GM23248 (cell line): ENCODE measurements at places on chromosomes 6 and 20.
A peak's percentile ranks its signal among the peaks of the same experiment; 100 is the strongest.

- no peak for DNase-seq
These were observed 33.0 kb downstream of the MRAP2 start for GRCh38 chr6:84066536-84066935.

DNA sequence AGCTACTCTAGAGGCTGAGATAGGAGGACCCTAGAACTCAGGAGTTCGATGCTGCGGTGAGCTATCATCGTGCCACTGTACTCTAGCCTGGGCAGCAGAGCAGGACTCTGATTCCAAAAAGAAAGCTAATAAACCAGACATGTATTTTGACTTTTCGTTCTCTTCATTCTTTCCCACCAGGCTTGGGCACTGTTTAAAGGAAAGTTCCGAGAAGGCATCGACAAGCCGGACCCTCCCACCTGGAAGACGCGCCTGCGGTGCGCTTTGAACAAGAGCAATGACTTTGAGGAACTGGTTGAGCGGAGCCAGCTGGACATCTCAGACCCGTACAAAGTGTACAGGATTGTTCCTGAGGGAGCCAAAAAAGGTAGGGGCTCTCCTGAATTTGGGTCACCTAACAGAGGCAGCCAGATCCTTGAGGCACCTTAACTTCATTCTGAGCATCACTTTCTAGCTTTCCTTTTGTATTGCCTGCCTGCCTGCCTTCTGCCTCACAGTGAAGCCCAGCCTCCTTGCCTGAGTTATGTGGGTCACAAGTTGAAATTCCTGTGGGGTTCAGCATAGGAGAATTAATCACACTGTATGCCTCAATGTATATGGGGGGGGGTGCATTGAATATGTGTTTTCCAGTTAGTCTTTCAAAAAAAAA, 3.2 kb downstream of the IRF4 start:
- DNase-seq, result no peak

GRCh38 chr6:125728739-125729138, 20.7 kb upstream of the HEY2 start:
- DNase-seq, result no peak

- DNase-seq, result no peak
These were observed 81.8 kb upstream of the CNKSR3 start for GRCh38 chr6:154592199-154592860.

DNA sequence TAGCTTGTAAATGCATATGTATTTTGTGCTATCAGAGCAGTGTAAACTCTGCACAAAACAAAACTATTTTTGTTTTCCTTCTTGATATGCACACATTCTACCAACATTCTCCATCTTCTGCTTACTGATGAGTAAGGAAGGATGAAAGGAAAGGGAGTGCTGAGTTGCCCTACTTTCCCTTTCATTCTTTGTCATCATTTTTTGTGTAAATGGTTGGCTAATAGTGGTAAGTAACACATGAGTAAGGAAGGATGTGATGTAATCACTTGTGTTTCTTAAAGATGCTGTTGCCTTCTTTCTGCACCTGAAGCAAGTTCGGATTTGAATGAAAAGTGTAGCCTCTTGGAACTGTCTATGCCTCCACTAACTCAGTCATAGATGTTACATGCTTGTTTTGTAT, 4.6 kb upstream of the REV3L start:
- DNase-seq, result peak; percentile 89

- no peak for DNase-seq
These were observed 12.5 kb upstream of the TMEM242 start for GRCh38 chr6:157335829-157336228.

GRCh38 chr20:14664101-14664500, 326.7 kb upstream of the FLRT3 start:
- no peak for DNase-seq

DNA sequence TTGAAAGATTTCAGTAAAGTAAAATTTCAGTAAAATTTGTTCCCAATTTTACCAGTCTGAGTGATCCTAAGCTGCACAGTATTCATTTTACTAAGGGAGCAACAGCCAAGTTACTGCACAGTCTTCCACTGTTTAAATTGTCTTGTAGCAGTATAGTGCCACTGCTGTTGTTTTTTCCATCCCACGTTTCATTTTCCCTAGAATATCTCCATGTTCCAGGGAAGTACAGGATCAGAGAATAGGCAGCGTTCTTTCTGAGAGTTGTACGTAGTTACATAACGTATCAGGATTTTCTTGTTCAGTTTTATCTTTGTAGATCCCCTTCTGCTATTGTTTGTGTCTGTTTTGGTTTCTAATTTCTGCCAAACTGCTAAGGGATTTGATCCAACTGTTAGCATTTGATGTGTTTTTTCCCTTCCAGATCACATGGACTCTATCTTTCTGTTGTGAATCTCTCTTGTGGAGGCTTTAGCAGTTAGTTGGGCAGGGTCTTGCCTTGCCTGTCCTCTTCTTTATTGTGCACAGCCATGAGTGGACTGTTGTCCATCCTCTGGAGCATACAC, 38.4 kb downstream of the BCKDHB start:
- DNase-seq, result no peak

GRCh38 chr6:149484733-149485700, at the start of gene ZC3H12D:
Gene ZC3H12D (minus strand): TSS chr6:149485014. CDS start chr6:149474543, 10,471 bp downstream.
- DNase-seq, result peak; percentile 52
